ENCODE measurements at places on chromosomes 6 and 20.

DNA sequence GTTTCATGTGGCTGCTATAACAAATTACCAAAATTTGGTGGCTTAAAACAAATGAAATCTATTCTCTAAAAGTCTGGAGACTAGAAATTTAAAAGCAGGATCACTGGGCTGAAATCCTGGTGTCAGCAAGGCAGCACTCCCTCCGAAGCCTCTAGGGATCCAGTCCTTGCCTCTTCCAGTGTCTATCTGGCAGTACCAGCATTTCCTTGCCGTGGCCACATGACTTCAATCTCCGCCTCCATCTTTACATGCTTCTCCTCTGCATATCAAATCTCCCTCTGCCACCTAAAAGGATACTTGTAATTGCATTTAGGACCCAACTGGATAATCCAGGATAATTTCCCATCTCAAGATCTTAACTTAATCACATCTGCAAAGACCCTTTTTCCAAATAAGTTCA lies 30.2 kb downstream of the ARHGAP18 start:
- no peak for DNase-seq

- DNase-seq = no peak
Measured at GRCh38 chr6:127146932-127147331, 28.5 kb downstream of the RSPO3 start.

GRCh38 chr6:161549977-161550655 lies 276.3 kb upstream of the AGPAT4 start:
- DNase-seq = no peak

DNA sequence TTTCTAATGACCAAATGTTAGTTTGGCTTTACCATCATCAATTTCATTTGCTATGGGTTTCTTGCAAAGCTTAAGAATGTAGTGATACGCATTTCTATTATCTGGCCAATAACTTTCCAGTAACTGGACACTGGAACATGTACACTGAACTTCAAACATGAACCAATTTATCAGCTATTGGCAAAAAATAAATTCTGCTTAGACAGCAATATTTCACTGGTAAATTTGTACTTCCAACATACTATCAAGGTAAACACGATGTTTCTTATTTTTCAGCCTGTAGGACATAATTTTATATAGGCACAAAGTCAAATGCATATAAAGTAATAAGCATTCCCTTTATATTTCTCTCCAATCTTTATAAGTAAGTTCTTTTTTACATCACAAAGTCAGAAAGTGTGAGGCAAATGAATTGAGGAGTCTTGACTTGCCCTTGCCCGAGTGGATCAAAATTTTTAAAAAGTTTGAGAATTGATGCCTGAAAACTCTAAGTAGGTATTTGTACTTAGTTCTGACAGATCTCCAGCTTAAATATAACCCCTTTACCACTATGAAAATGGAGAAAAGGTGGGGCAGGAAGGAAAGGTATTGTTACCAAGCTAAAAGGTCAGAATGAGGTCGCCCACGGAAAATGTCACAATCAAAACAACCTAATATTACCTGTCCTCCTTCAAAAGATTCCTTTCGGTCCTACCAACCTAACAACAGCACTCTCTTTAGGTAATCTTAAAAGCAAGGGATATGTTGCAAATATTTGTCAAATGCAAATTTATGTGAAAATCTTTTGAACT lies 41.3 kb downstream of the STK38 start:
- no peak for DNase-seq

GRCh38 chr6:93105017-93105416 lies 314.3 kb downstream of the EPHA7 start:
- DNase-seq = no peak

GRCh38 chr6:25014791-25015560 lies 79.2 kb upstream of the RIPOR2 start:
- DNase-seq = peak; percentile 79

- no peak for DNase-seq
Measured at GRCh38 chr20:31669876-31670275, 32.2 kb downstream of the COX4I2 start.

DNA sequence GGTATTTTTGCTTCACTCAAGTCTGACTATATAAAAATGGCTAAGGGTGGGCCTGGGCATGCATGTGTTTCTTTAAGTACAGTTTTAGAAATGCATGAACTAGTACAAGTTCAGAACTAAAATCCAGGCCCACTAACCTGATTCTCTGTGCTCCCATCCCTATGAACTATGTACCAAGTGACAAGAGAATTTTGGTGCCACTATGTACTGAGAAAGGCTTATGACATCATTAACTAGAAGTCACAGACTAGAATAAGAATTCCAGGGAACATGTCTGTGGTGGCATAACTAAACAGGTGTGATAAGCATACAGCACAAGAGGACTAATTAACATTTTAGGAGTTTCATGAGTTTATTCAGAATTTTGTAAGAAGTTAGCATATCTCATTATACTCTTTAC lies 16.1 kb downstream of the TENT5A start:
- no peak for DNase-seq

DNA sequence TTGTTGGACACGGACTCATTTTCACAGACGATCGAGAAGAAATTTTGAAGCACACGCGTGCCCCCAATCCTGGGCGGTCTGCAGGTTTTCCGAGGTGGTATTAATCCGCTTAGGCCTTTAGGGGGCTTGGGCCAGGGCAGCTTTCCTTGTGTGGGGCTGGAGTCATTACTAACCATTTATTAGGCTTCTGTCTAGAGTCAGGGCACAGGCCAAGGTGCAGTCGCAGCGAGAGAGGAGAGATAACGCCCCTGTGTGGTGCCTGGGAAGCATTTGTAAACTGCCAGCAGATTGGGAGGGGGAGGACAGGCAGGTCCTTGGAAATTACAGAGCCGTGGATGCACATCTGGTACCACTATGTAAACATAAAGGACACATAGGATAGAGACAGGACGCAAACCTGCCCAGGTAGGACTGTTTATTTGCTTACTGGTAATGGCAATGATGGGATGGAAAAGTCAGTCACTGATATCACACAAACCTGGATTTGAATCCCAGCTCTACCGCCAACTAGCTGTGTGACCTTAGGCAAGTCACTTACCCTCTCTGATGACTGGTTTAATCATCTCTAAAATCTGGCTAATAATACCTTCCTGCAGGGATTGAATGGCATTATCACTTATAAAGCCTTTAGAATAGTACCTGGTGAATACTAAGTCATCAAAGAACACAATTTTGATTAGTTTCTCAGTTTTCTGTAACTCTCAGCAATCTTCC lies 76.4 kb downstream of the TMEM242 start:
- no peak for DNase-seq

- no peak for DNase-seq
Measured at GRCh38 chr6:142784344-142784743, 160.6 kb downstream of the HIVEP2 start.

GRCh38 chr6:12482386-12483375 lies 192.5 kb downstream of the EDN1 start:
- DNase-seq = no peak

- no peak for DNase-seq
Measured at GRCh38 chr6:155795173-155795796, 339.6 kb upstream of the NOX3 start.

GRCh38 chr6:11894212-11894611 lies 115.6 kb upstream of the ADTRP start:
- no peak for DNase-seq

DNA sequence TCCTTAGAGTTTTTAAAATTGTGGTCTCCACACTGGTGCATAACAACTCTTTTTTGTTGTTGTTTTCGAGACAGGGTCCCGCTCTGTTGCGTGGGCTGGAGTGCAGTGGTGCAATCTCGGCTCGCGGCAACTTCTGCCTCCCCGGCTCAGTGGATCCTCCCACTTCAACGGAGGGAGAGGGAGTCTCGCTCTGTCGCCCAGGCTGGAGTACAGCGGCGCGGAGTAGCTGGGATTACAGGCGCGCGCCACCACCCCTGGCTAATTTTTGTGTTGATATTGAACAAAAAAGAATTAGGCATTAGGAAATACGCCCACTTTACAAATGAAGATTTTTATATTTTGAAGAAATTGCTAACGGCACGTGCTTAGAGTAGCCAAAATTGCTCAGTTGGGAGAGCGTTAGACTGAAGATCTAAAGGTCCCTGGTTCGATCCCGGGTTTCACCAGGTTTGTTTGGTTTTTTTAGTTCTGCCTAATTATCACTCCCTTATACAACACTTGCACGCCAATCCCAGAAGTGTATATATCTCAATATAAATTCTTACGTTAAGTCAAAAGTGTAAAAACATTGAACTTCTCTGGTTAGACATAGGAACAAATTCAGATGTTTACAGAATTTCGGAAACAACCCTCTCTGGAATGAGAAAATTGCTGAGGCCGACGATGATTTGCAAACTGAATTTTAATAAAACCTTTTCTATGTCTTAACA lies 159.6 kb downstream of the TRIM27 start:
- no peak for DNase-seq

GRCh38 chr6:51509597-51509996 lies 577.8 kb downstream of the PKHD1 start:
- no peak for DNase-seq

DNA sequence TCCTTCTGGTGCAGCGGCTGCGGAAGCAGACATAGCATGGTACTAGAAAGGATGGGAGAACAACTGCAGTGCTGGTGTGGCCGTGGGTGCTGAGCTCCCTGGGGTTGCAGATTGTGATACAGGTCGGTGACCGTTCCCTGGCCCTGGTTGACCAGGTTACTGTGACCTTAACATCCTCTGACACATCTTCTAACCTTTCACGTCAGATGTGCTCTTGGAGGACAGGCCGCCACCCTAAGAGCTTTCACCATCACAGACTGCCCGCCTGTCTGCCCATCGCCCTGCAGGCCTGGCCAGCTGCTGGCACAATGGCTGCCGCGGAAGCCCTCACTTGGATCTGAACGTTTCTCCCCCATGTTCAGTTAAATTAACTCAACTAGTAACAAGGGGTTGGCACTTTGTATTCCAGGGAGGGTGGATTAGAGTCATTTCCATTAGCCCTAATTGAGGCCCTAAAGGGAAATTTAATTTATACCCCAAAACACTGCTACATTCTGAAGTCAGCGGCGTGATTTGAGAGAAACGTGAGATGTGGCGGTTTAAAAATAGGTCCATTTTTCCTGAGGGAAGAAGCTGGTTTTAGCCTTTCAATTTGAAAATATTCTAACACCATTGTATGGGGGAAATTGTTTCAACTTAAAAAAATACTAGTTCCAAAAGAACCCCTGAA lies 443.9 kb upstream of the CDH4 start:
- DNase-seq = no peak

DNA sequence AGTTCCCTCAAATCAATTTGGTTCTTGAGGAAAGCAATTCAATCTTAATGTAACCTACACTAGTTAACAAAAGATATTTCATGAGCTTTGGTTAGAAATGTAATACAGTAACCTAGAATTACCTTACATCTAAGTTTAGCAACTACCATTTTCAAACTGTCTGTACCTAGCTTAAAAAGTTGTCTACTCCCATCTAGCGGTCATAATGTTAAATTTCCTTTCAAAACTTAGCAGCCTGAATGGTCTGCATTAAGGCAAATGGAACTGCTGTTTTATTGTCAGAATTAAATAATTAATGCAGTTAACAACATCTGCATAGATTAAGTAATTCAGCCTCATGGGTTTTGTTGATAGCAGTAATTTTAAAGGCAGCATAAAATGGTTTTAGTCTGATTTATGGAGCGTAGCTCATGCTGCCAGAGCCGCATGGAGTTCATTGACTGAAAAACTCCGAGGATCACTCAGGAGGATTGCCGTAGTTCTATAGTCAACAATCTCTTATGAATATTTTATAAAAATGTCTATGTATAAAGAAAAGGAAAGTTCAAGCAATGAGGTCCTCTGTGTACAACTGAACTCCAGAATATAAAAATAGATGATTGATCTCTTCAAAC lies 485.4 kb upstream of the MANEA start:
- DNase-seq = no peak

- DNase-seq = no peak
Measured at GRCh38 chr6:82843291-82843885, 222.3 kb downstream of the UBE3D start.
